HT-29 (cell line): ENCODE measurements at places on chromosomes 3 and 15.

GRCh38 chr3:133271539-133271938 lies 128.3 kb upstream of the BFSP2 start:
- DNase-seq, result no peak

DNA sequence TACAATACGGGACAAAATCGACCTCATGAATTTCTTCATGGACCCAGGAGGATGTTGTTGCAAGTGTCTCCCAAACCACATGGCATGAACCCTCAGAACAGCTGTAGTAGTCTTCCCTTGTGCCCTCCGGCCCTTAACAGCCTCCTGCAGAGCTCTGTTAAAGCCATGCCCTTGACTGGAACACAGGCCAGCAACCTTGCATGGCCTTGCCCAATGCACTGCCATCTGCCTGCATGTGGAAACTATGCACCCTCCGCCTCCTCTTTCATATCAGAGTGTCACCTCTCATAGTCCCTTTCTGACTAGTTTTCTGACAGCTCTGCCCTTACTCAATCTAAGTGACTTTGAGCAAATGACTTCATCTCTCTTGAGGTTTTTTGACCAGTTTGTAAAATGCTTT lies 39.4 kb upstream of the TRIM71 start:
- no peak for DNase-seq

DNA sequence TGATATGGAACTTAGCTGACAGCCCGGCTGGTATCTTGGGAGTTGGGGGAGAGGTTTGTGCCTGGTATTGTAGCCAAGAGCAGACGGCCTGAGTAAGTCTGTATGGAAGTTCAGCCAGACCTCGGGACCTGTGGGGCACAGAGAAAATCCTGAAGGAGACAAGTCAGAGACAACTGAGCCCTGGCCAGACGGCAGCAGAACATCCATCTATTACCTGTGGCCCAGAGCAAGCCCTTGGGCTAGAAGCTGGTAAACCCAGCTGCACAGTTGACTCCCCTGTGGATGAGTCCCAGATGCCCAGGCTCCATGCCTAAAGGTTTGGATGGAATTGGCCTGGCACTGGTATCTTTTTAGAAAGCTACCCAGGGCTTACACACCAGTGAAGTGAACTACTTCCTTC lies 70.4 kb upstream of the DLG1 start:
- DNase-seq, result no peak

DNA sequence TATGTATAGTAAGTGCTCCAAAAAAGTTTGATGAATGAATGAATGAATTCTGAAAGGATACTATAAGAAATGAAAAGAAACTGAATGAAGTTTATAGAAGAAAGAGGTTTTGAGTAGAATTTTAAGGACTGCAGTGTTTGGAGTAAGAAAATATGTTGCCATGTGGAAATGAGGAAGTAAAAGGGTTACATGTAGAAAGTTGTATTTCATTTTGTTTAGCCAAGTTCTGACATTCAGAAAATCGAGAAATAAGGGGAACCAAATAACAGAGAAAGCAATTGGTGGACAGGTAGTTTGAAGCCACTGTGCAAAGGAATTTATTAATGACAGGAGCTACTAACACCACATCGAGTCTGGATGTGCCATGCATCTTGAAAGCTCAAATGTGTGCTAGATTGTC lies 200.7 kb downstream of the SATB1 start:
- DNase-seq, result no peak

- peak; percentile 85 for DNase-seq
Observed at GRCh38 chr15:45795440-45796069, 160.7 kb downstream of the SQOR start.

DNA sequence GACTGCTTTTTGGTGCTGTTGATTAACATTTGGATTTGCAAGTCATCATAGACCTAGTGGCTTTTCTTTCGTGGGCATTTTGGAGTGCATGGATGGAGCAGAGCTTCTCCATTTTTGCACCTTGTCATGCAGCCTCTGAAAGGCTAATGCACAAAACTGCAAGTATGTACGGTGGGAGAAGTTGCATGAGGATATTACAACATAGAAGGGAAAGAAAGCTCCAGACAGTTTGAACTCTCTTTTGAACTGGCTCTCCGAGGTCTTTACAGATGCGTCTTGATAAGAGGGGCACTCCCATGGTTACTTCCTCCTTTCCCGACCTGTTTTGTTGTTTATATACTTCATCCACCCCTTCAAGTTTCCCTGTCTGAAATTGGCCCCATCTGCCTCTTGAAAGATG lies 147.1 kb upstream of the GBE1 start:
- DNase-seq, result no peak

DNA sequence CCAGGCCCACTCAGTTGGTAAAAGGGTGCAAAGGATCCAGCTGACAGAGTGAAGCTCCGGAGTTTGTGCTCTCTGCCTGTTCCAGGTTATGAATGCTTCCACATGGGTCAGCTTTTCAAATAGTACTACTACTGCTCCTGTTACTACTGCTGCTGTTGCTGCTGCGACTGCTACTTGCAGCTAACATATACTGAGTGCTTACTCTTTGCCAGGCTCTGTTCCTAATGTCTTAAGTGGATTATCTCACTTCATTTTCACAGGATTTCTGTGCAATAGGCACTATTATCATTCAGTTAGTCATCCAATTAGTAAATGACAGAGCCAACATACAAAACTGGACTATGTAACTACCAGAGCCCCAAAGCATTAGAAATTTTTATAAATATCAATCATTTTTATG lies 106.5 kb downstream of the IQCH start:
- no peak for DNase-seq

DNA sequence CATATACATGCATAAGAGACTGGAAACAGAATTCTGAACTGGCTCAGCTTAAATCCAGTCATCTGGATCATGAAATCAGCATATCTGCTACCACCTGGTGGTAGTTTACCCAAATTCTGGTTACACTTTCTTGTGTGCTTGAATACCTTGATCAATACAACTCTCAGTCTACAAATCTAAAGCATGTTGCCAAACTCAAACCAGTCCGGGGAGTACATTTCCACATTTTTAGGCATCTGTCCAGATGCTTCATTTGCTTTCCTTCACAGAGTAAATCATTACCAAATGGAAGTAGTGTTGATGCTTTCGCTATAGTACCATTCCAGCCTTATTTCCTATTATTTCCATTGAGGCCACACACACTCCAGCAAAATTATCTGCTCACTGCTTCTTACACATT lies 126.4 kb downstream of the P2RY1 start:
- DNase-seq, result peak; percentile 82

DNA sequence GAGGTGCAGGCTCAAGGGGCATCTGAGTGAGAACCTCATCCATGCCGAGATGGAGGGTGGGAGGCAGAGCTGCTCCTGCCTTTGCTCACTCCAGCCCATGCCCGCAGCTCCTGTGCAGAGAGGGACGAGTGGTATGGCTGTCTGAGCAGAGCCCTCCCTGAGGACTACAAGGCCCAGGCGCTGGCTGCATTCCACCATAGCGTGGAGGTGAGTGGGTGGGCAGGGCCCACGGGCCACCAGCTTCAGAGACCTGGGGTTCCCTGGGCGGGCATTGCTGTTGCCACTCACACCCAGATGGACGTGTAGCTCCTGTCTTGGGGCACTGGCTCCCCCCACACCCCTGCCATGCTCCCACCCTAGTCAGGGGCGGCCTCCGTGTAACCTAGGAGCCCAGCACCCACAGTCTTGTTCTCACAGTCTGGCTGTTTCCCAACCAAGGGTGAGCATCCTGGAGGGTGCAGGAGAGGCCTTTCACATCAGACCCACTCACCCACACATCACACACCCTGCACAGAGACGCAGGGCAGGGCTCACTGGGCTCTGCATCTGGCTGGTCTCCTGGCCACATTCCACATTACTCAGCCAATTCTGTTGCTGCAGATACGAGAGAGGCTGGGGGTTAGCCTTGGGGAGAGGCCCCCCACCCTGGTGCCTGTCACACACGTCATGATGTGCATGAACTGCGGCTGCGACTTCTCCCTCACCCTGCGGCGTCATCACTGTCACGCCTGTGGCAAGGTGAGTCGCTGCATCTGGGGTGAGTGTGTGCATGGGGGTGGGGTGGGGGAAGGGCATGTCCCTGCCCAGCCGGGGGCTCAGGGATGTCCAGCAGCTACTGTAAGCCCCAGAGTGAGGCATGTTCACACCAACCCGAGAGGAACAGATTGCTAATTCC lies 25.3 kb upstream of the NR2C2 start:
- no peak for DNase-seq

GRCh38 chr15:55991802-55992768 lies 1.3 kb downstream of the NEDD4 start:
- DNase-seq, result peak; percentile 44

DNA sequence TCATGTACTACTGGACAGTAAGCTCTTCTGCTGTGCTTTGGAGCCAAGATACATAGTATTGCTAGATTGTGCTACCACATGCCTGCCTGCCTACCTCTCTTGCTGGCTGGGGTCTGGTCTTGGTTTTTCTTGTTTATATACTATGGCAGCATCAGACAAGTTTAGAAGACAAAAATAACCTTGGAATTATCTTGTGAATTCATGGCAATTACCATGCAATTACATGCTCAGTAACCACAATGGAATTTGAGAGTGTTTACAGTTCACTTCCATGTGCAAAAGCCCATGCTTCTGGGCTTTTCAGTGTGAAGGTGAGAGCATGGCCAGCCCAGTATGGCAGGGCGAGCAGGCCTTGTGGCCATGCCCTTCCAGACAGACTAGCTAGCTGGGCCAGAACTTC lies 48.0 kb upstream of the C15orf61 start:
- DNase-seq, result no peak

GRCh38 chr15:33963831-33964664 lies 4.2 kb upstream of the CHRM5 start:
- DNase-seq, result peak; percentile 52

DNA sequence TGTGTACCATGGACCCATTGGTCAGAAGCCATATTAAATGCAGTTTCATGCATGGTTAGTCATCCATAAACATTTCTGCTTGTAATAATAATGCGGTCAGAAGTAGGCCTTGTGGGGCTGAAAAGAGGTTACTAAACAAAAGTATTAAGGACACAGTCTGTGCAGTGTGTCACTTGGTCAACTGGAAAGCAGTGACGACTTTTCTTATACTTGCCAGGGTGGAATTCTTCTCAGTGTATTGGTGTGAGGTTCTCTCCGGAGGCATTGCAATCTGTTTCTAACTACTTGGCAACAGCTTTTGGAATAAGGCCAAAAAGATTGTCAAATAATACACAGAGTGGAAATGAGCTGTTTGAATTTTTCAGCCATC lies 46.8 kb downstream of the CHL1 start:
- DNase-seq, result no peak

- DNase-seq, result peak; percentile 19
Observed at GRCh38 chr15:45242289-45242688, 9.7 kb upstream of the SLC28A2 start.

- DNase-seq, result no peak
Observed at GRCh38 chr3:74089814-74090213, 465.1 kb upstream of the PDZRN3 start.

DNA sequence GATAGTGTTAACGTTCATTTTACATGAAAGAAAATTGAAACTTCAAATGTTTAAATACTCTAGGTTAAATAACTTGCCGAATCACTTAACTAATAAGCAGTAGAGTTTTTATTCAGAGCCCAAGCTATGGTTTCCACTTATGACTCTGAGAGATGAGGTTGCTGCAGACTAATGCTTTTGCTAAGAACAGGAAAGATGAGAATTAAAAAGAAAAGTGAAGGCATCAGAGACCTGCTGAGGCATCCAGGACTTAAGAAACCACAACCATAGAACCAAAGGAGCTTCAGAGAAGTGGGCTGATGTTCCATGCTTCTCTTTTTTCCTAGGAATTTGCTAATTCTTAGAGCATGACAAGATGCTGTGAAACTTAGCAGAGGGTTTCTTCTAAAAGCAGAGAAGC lies 9.5 kb downstream of the HMG20A start:
- DNase-seq, result no peak

DNA sequence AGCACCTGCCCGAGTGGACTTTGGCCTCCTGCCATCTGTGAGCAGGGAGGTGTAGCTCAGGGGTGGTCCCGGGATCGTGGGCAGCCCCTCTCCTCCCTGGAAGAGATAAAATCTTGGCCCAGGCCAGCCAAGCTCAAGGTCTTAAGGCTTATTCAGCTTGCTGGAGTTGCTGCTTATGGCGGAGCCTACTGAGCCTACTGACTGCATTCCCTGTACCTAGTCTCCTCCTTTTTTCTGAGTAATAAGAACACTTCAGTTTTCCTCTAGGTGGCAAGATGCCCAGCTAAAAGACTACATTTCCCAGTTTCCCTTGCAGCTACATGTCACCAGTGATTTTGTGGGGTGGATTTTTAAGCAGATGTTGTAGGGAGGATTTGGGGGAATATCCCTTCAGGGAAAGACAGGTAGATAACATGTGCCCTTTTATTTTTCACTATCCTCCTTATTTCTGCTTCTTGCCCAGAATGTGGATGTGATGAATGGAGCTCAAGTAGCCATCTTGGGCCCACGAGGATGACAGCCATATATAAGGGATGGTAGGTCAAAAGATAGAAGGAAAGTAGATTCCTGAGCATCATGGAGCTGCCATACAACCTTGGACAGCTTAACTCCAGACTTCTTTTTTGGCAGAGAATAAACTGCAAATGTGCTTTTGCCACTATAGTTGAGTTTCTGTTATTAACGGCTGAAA lies 41.4 kb upstream of the INSYN1 start:
- DNase-seq, result peak; percentile 68

GRCh38 chr3:184192889-184193288 lies 6.9 kb downstream of the ABCF3 start:
- DNase-seq, result no peak

GRCh38 chr3:171758109-171758508 lies 52.2 kb downstream of the PLD1 start:
- no peak for DNase-seq

- no peak for DNase-seq
Observed at GRCh38 chr3:52108302-52109232, 45.7 kb downstream of the POC1A start.

DNA sequence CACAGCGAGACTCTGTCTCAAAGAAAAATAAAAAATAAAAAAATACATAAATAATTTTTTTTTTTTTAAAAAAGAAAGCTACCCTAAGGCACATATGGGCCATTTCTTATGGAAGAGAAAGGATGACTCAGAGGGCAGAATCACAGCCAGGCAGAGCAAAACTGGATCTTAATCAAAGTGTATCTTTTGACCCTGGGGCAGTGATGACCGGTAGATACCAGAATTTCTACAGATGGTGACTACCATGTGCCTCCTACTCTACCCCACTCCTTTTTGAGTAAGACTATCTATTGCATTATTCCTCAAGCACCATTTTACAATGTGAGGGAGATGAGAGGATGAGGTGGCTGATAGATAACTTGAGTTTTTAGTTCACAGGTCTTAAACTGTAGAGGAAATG lies 26.0 kb downstream of the TARS3 start:
- DNase-seq, result no peak

- DNase-seq, result peak; percentile 57
Observed at GRCh38 chr3:143775459-143775858, 72.8 kb downstream of the SLC9A9 start.

- DNase-seq, result no peak
Observed at GRCh38 chr3:187136936-187137335, 2.4 kb downstream of the RPL39L start.

GRCh38 chr3:98519351-98519750 lies 3.4 kb downstream of the CLDND1 start:
- DNase-seq, result no peak

- DNase-seq, result no peak
Observed at GRCh38 chr15:93088200-93088980, 621 bp downstream of the RGMA start.

GRCh38 chr3:157532529-157533297 lies 29.5 kb upstream of the VEPH1 start:
- peak; percentile 81 for DNase-seq
